ENCODE measurements at places on chromosomes 6 and 20. TPM values are rescaled to one million over a fixed set of nuclear protein-coding genes. Genes with fewer than 3 reads are reported as not detected.

The EHMT2 gene
- 34.4 TPM for total RNA-seq

The BCL2L1 gene
- 140 TPM for total RNA-seq

The PTPN1 gene
- total RNA-seq = 74.3 TPM

The HCRTR2 gene
- total RNA-seq = not detected

The WFDC12 gene
- not detected for total RNA-seq

The SEMG1 gene
- total RNA-seq = not detected

The SIRPB1 gene
- total RNA-seq = not detected

The MUC21 gene
- not detected for total RNA-seq

The BCKDHB gene
- 15.3 TPM for total RNA-seq

The GHRH gene
- total RNA-seq = not detected

The ARMH2 gene
- total RNA-seq = 1.3 TPM

The SLC16A10 gene
- total RNA-seq = 0.59 TPM

The KCNG1 gene
- not detected for total RNA-seq

The PCK1 gene
- total RNA-seq = not detected

The POM121L2 gene
- total RNA-seq = not detected

The KCNK15 gene
- total RNA-seq = 0.28 TPM

The SOBP gene
- 0.05 TPM for total RNA-seq

The MAP3K5 gene
- 27.9 TPM for total RNA-seq

The PDYN gene
- total RNA-seq = not detected

The RALGAPB gene
- total RNA-seq = 37.7 TPM

The FRMD1 gene
- total RNA-seq = not detected

The ID1 gene
- total RNA-seq = 0.52 TPM

The TREML4 gene
- not detected for total RNA-seq

The GABRR1 gene
- total RNA-seq = not detected

The FOXF2 gene
- total RNA-seq = not detected

The TAF8 gene
- total RNA-seq = 44.1 TPM

The RHAG gene
- not detected for total RNA-seq

The EYS gene
- 0.20 TPM for total RNA-seq

The KCNQ2 gene
- not detected for total RNA-seq

The MMP24 gene
- not detected for total RNA-seq

The PMEPA1 gene
- not detected for total RNA-seq

The FABP7 gene
- not detected for total RNA-seq

The PI3 gene
- total RNA-seq = not detected

The NRSN1 gene
- total RNA-seq = not detected

The ACSS1 gene
- 7.6 TPM for total RNA-seq

The TREML2 gene
- total RNA-seq = 1.5 TPM

The SSTR4 gene
- not detected for total RNA-seq

The SUMO4 gene
- total RNA-seq = 23.2 TPM

The FOXA2 gene
- not detected for total RNA-seq

The RAB44 gene
- total RNA-seq = 4.1 TPM

The HEY2 gene
- 0.10 TPM for total RNA-seq

The CYP24A1 gene
- total RNA-seq = not detected

The TREM1 gene
- total RNA-seq = 0.38 TPM

The PEX3 gene
- 23.3 TPM for total RNA-seq

The QRSL1 gene
- total RNA-seq = 15.3 TPM

The GUCA1A gene
- not detected for total RNA-seq

The FAM135A gene
- total RNA-seq = 7.0 TPM

The CTAGE9 gene
- total RNA-seq = not detected

The TSBP1 gene
- total RNA-seq = not detected

The ETV7 gene
- 19.8 TPM for total RNA-seq

The BMP7 gene
- not detected for total RNA-seq

The LTB gene
- 153 TPM for total RNA-seq

The SERINC3 gene
- total RNA-seq = 83.8 TPM

The MEA1 gene
- total RNA-seq = 77.8 TPM

The PIGT gene
- total RNA-seq = 86.6 TPM

The JPH2 gene
- 1.0 TPM for total RNA-seq

The DEFB125 gene
- total RNA-seq = not detected

The GPX5 gene
- total RNA-seq = not detected

All from natural killer cell treated with Interleukin-12 subunit alpha and Interleukin-12 subunit beta and Interleukin-15 and Interleukin-18, amount 100 ng/mL, for 72 hours (primary cell).